ENCODE measurements at places on chromosomes 12 and 14. TPM values are rescaled to one million over a fixed set of nuclear protein-coding genes. Genes with fewer than 3 reads are reported as not detected.

The SAMD15 gene
- 2.0 TPM for total RNA-seq

The RNASE7 gene
- total RNA-seq: not detected

The NXPH4 gene
- total RNA-seq: 1.0 TPM

The POTEM gene
- not detected for total RNA-seq

The MIP gene
- total RNA-seq: 0.98 TPM

All from mesangial cell (primary cell).